H4 (cell line): ENCODE measurements at places on chromosomes 2 and 18. TPM values are rescaled to one million over a fixed set of nuclear protein-coding genes. Genes with fewer than 3 reads are reported as not detected.

Gene IL36G
- not detected in 2 replicates for total RNA-seq

Gene FAM124B
- 0.06 TPM in 1 of 2 replicates, not detected in the other for total RNA-seq

Gene EVA1A
- total RNA-seq, result 13.8 and 16.6 TPM in 2 replicates

Gene GPR75
- 1.1 and 1.4 TPM in 2 replicates for total RNA-seq

- no peak for DNase-seq
Measured at GRCh38 chr18:77635451-77635850, 385.8 kb downstream of the GALR1 start.

- DNase-seq, result peak; percentile 93
Measured at GRCh38 chr2:149994057-149994728, 406.6 kb upstream of the MMADHC start.

- DNase-seq, result no peak
Measured at GRCh38 chr2:37458133-37458532, 113.7 kb downstream of the QPCT start.

- DNase-seq, result no peak
Measured at GRCh38 chr2:204172145-204172600, 235.6 kb downstream of the ICOS start.

GRCh38 chr2:59752071-59752470 is 801.4 kb downstream of the BCL11A start:
- no peak for DNase-seq

DNA sequence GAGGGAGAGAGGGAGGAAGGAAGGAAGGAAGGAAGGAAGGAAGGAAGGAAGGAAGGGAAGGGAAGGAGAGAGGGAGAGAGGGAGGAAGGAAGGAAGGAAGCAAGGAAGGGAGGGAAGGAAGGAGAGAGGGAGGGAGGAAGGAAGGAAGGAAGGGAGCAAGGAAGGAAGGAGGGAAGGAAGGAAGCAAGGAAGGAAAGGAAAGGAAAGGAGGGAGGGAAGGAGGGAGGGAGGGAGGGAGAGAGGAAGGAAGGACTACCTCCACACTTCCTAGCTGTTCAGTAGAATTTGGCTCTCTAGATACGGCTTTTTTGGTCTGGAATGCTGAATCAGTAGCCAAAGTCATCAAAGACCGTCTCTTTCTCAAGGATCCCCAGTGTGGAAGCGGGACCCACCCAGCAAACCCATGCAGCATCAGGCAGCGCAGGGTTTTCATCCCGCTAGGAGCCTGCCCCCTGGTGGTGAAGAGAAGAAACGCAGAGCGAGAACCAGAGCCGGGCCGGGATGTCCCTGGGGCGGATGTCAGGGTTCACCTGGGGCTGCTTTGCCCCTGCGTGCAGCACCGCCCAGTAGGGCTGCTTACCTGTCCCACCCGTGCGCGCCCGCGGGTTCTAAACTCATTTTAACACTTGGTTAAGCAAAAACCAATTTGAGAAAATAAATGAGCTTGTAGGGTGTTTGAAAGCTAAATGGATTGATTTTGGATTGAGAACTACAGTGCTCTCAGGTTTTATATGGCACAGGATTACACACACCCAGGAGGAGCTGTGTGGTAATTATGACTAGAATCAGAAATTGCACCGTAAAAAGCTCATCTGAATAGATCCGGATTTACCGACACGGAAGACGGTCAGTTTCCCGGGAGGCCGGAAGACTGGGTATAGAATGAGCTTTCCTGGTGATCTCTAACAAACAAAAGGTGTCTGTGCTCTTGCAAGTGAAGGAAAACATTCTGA is 48.1 kb upstream of the ARL4C start:
- DNase-seq, result peak; percentile 47

DNA sequence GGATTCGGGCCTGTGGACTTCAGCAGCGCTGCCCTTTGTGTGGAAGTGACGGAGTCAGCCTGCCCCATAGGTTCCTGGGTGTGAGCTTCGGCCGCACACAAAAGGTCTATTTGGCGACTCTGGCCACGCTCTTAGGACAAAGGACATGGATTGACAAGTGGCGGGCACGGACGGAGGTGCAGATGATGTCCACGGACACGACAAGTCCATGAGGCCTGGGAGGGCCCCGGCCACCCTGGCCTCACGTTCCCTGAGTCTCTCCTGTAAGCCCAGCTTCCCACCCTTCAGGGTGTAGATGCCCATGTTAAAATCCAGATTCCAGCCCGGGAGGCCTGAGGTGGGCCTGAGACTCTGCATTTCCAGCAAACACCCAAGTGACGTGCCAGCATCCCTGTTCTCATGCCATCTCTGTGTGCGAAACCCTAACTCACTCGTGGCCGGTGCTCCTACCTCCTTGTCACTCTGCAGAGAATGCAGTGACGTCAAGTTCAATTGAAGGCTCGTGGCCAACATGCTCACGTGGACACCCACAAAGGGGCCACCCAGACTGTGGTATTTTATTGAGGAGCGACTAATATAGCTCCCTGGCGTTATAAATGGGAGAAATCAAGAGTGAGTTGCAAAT is 111.7 kb downstream of the RTP5 start:
- DNase-seq, result no peak

GRCh38 chr18:44807766-44808165 is 127.1 kb downstream of the SETBP1 start:
- no peak for DNase-seq

- DNase-seq, result no peak
Measured at GRCh38 chr2:110717734-110718133, 14.6 kb upstream of the ACOXL start.

- DNase-seq, result peak; percentile 32
Measured at GRCh38 chr2:85266146-85267041, 61.4 kb downstream of the TGOLN2 start.

- DNase-seq, result peak; percentile 69
Measured at GRCh38 chr2:153986488-153987229, 114.9 kb downstream of the GALNT13 start.

GRCh38 chr2:197705912-197706838 is 1.0 kb downstream of the MARS2 start:
- DNase-seq, result no peak

GRCh38 chr2:199950396-199950795 is 4.9 kb downstream of the TYW5 start:
- no peak for DNase-seq

DNA sequence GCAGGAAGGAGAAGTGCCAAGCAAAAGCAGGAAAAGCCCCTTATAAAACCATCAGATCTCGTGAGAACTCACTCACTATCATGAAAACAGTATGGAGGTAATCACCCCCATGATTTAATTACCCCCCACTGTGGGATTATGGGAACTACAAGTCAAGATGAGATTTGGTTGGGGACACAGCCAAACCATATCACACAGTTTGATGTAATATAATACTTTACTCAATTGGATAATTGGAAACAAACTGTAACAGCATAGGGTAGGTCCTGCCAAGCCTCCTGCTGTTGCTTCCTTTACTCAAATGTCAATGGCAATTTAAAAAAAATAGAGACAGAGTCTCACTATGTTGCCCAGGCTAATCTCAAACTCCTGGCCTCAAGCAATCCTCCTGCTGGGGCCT is 15.5 kb upstream of the METTL21A start:
- DNase-seq, result no peak

DNA sequence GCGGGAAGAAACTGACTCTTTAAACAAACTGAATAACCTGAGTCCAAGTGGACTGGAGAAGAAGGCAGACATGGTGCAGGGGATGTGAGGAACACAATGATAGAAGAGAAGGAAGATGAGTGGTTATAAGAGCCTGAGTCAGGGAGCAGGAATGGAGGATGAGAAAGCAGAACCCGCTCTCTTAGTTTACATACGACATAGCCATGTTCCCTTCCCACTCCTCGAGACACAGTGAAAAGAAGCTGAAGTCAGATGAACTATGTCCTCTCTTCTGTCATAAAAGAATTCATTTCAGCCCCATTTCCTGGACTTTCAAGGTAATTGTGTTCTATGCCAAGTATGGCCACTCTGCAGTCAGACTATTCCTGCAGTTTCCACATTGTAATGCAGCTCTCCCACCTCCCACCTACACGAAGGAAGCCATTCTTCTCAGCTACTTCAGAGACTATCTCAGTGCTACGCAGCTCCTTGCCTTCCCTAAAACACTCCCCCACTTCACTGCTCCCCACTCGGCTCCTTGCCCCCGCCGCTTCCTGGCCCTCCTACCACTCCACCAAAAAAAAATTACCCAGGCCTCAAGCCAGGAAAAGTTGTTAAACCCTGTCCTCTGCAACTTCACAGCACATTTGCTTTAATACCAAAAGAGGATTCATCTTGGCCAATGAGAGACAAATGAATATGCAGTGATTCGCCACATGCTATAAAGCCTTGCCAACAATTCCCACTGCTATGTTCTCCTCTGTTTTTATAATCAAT is 323.4 kb upstream of the EPHA4 start:
- DNase-seq, result no peak
